ENCODE measurements at places on chromosomes 3 and 15.

DNA sequence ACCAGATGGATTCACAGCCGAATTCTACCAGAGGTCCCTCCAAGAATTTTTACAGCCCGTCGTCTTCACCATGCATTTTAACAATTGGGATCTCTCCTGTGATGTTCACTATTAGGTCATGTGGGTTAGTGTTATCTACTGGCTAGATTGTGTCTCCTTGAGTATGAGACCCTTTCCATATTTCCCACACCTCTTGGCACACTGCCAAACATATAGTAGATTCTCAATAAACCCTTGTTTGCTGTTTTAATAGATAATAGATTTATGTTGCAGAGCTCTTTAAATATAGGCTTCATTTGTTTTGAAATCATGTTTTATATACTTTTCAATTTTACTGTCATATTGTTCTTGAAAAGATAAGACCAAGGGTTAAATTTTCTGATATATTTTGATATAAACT lies 34.9 kb upstream of the ADGRG7 start:
- DNase-seq: no peak

DNA sequence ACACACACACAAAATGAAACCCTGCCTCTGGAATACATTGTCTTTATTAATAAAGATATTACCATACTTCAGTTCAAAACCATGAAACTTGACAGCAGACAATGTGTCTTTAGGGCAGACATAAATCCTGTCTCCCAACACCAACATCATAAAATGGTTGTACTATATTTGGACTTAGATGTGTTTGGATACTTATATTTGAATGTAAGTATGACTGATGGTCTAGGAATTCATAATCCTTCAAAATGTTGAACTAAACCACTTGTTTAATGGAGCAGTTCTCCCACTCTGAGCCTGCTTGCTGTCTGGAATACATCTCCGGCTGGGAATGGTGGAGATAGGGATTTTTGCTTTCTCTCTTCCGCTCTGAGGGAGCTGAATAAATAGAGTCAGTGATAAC lies 10.6 kb downstream of the FBN1 start:
- DNase-seq: no peak

DNA sequence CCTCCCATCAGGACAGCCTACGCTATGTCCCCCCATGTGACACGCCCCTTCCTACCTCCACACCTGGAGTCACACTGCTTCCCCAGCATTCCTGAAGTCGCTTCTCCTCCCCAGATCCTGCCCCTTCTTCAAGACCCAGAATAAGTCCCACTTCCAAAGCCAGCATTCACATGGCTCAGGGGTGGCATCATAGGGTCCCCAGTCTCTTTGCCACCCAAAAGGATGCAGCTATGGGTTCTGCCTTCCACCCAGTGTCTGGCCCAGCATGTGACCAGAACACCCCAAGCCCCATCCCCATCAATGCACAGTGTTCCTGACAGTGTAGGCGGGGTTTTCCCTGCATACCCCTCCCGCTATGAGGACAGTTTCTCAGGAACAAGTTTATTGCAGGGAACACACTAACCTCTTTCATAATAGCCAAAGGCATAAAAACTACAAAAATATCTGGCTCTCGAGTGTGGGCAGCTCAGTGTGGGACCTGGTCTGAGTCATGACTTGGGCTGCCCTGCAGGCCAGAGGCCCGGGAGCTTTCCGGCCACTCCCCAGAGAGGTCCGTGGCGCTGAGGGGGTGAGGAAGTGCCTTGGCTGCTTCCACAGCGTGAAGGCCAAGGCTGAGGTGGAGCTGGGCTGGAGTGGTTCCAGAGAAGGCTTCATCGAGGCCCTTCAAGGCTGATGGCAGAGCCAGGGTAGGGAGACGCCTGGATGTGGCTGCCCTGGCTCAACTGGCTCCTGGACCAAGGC lies 5.8 kb downstream of the ISLR start:
- no peak for DNase-seq

DNA sequence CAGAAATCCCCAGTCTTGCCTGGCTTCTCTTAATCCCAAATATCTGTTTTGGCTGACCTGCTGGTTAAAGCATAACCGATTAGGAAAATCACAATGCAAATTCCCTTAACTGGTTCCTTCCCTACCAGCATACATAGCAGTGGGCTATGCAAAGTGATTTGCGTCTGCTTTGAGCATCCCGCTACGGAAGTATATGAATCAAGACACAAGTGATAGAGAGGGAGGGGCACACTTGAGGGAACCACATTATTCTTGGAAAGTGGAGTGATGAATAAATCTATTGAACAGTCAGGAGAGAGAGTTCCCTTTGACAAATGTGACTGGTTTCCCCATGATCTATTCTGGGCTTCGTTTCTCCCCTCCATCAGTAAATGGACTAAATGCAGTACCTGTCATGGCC lies 119.6 kb upstream of the C15orf61 start:
- DNase-seq: no peak

GRCh38 chr3:162845918-162846317 lies 1349.3 kb downstream of the OTOL1 start:
- DNase-seq: no peak

GRCh38 chr3:188211476-188211875 lies 57.5 kb downstream of the LPP start:
- DNase-seq: no peak

GRCh38 chr15:58987036-58987435 lies 427 bp upstream of the RNF111 start:
- no peak for DNase-seq

GRCh38 chr3:149589332-149589731 lies 68.5 kb downstream of the WWTR1 start:
- no peak for DNase-seq

DNA sequence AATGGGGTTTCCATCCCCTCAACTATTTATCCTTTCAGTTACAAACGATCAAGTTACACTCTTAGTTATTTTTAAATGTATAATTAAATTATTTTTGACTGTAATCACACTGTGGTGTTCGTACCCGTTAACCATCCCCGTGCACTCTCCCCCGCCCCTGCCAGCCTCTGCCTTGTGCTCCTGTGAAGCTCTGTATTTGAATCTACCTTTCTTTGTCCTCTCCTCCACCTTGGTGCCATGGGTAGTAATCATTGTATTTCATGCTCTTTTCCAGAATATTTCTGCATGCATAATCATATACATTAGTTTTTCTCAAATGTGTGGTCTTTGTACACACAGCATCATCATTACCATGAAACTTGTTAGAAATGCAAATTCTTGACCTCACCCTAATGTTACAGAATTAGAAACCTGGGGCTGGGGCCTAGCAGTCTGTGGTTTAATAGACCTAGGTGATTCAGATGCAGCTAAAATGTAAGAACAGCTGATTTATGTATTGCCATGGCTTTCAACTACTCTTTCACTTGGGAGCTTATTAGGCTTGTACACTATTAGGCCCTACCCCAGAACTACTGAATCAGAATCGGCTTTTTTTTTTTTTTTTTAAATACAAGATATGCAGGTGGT lies 91.5 kb downstream of the STT3B start:
- no peak for DNase-seq

GRCh38 chr3:4562595-4562994 lies 69.4 kb downstream of the ITPR1 start:
- DNase-seq: no peak

DNA sequence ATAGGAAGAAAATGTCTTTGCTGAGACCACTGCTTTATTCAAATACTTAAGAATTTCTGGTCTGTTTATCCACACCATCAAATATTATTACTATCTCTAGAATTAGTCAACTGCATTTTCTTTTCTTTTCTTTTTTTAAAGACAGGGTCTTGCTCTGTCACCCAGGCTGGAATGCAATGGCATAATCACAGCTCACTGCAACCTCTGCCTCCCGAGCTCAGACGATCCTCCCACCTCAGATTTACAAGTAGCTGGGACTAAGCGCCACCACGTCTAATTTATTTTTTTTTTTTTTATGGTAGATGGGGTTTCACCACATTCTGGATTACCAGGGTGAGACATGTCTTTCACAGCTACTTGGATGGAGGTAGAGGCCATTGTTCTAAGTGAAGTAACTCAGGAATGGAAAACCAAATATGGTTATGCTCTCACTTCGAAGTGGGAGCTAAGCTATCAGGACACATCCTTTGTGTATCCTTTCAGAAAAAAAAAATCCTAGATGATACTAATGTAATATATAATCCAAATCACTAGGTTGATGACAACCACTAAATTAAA lies 52.8 kb downstream of the STAG1 start:
- no peak for DNase-seq

- DNase-seq: no peak
Measured at GRCh38 chr15:22778796-22779195, 7.6 kb upstream of the NIPA1 start.

GRCh38 chr3:108319428-108320082 lies 23.2 kb downstream of the HHLA2 start:
- no peak for DNase-seq

- no peak for DNase-seq
Measured at GRCh38 chr3:18880691-18881090, 267.6 kb upstream of the KCNH8 start.

GRCh38 chr3:45026957-45027356 lies 854 bp downstream of the CLEC3B start:
- no peak for DNase-seq

DNA sequence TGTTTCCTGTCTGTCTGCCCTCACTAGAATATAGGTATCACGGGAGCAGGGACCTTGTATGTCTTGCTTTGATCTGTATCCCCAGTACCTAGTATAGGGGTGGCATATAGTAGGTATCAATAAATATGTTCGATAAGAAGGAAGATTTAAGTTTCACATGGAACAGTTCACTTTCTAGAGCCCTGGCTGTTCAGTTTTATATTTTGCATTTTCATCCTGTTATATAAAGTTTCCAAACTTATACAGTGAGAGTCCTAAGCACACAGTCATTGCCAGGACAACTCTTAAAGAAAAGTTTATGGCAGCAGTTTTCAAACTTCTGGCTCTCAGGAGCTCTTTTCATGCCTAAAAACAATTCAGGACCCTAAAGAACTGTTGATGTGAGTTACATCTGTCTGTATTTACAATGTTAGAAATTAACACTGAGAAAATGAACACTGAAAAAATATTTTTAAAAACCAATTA lies 13.4 kb downstream of the ITPR1 start:
- DNase-seq: no peak

- no peak for DNase-seq
Measured at GRCh38 chr3:12143949-12144504, 14.7 kb downstream of the TIMP4 start.

DNA sequence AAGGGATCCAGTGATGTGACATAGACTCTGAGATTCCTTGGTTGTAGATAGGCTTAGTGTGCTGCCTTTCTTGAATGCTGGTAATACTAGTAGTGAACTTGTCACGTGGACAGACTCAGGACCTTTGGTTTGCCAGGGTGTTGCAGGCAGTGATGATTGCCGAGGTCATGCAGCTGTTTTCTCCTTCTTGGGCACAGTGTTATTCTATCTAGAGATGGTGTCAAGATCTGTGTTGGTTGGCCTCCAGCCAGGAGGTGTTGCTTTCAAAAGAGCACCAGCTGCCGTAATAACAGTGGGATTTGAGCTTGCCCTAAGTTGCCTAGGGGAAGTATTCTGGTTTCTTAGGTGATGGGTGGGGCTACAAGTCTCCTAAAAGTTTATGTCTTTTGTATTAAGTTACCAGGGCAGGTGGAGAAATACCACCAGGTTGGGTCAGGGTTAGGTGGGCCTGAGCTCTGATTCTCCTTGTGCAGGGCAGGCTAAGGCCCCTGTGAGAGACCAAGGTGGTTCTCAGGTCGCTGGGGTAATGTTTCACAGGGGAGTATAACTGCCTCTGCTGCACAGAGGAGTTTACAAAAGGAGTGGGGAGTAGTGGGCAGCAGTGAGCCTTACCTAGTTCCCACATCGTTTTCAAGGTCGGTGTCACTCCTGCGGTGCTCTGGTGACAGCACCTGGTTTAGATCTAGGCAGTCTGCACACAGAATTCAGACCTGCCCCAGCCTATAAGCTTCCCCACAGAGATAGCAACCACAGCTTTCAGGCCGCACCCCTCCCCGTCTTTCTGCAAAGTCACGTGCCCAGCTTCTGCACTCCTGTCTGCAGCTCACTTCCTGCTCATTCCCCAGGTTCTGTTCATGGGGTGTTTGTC lies 350.3 kb downstream of the DOCK3 start:
- DNase-seq: peak; percentile 41

- no peak for DNase-seq
Measured at GRCh38 chr3:182862159-182862860, 69.0 kb downstream of the ATP11B start.

GRCh38 chr3:110343376-110343775 lies 728.2 kb upstream of the NECTIN3 start:
- DNase-seq: no peak

DNA sequence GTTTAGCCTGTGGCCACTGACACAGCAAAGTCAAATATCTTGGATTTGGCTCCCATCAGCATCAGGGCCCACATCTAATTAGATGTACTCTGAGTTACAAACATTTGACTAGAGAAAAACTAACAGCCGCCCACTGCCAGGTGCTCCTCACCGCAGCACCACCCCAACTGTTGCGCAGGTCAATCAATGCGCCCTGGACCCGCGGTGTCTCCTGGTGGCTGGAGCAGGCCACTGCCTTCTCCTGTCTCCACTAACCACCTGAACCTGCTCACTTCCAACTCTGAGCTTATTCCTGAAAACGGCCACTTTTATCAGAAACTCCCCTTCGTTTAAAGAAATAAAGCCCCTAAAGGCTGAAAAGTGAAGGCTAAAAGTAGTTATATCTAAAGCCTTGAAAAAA lies 4.3 kb downstream of the RIOX2 start:
- DNase-seq: no peak

DNA sequence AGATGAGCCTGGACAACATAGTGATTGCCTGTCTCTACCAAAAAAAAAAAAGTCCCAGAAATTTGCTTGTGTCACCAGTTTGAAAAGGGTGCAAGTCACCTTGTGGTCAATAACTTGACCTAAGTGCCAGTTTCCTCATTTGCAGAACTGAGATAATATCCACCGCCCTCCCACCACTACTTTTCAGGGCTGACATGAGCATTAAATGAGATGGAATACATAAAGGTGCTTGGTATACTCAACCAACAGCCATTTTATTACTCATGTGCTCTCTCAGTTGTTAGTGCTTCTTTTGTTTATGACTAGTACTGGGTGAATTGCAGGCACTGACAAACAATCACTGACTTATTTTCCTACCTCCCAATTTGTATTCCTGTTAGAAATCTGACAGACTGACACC lies 340.5 kb upstream of the SATB1 start:
- no peak for DNase-seq

DNA sequence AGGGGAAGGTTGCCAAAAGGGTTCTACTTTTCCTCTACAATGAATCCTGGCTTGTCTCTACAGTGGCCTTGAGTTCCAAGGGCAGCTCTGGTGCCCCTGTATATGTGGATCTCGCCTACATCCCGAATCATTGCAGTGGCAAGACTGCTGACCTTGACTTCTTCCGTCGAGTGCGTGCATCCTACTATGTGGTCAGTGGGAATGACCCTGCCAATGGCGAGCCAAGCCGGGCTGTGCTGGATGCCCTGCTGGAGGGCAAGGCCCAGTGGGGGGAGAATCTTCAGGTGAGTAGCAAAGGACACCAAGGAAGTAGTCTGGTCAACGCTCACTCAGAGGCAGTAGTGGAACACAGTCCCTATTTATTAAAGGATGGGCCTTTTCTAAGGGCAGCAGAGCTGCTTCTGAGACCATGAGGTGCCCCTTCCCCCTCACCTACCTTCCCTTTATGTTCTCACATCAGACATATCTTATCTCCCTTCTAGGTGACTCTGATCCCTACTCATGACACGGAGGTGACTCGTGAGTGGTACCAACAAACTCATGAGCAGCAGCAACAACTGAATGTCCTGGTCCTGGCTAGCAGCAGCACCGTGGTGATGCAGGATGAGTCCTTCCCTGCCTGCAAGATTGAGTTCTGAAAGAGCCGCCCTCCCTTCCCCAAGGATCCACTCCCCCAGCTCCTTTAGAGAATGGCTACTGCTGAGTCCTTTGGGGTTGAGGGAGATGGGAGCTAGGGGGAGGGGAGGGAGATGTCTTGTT lies 12.4 kb downstream of the MAP1A start:
- DNase-seq: no peak

Data from activated CD8-positive, alpha-beta memory T cell treated with anti-CD3 and anti-CD28 coated beads for 1 hour (primary cell).